ENCODE measurements at places on chromosomes 12 and 14.
A peak's percentile ranks its signal among the peaks of the same experiment; 100 is the strongest.

DNA sequence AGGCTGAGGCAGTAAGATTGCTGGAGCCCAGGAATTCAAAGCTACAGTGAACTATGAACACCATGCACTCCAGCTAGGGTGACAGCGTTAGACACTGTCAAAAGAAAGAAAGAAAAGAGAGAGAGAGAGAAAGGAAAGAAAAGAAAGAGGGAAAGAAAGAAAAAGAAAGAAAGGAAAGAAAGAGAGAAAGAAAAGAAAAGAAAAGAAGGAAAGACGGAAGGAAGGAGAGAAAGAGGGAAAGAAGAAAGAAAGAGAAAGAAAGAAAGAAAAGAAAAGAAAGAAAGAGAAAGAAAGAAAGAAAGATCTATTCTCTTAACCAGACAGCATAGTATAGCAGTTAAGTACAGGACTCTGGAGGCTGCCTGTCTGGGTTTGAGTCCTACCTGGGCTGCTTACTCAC lies 21.9 kb upstream of the DENND5B start:
- DNase-seq, result no peak

DNA sequence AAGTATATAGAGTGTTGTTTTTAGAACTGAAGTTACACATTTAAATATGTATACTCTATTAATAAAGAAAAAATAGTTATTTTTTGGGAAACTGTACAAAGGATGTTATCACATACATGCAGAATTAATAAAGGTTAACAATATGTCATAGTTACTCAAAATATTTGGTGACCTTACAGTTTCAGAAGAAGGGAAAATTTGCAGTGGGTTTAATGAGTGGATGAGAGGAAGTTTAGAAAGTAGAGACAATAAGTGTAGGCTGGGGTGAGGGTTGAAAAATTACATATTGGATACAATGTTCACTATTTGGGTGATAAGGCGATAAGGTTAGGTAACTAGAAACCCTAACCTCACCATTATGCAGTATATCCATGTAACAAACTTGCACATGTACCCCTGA lies 13.5 kb downstream of the WNK1 start:
- no peak for DNase-seq

- no peak for DNase-seq
Observed at GRCh38 chr14:104117341-104118005, 20.9 kb upstream of the KIF26A start.

DNA sequence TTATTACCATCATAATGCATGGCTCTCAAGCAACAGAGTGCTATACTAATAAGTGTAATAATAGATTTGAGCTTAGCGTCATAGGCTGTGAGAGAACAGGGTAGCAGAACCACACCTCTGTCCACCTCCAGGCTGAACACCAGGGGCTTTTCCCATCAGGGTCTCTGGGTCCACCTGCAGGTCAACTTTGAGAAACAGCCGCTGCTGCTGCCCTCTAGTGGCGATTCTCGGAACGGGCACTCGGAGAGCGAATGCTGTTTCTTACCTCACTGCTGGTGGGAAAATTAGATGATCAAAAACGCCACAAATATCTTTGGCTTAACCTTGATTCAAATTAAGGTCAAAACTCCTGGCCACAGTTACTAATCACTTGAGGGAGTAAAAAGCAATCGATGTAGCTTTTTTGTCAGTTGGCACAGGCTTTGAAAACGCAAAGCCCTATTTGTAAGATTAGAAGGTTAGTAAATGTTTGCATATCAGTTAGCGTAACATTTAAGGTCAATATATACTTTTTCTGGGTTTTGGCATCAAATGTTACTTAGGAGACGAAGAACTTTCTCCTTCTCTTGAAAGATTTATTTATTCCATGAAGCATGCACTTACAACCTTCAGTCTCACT lies 127.9 kb upstream of the TMEM132D start:
- peak; percentile 10 for DNase-seq

GRCh38 chr14:103104654-103105452 lies 10.3 kb downstream of the EXOC3L4 start:
- DNase-seq, result peak; percentile 39

DNA sequence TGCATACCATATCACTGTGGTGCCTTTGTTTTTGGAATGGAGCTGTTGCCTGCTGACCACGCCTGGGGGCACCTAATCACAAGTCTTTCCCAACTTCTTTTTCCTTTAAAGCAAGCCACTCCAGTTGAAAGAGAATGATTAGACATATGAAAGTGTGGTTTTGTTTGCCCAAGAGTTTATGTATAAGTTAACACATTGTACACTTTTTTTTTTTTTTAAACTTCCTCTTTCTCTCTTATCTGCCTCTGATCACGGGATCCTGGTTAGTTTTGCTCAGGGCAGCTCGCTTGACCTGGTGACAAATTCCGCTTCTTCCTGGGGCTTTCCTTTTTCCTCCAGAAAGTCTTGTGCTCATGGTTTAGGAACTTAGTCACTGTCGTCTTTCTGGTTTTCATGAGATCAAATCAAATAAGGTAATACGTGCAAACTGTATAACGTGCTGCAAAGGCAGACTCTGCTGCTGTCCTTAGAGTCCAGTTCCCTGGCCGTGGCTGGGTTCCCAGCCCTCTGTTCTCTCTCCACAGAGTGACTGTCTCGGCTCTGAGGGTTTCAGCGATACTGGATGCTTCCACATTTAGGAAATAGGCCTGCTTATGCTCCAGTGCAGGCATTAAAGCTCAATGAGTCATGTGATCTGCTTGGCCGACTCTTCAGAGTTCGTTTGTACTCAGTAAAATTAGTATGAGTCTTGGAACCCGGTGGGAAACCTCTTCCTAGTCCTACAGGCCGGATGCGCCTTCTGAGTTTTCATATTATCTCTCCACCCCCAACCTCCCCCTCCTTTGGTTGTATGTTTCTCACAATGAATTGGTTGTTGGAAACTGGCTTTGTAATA lies 15.2 kb downstream of the RASSF3 start:
- no peak for DNase-seq

- DNase-seq, result no peak
Observed at GRCh38 chr12:26014085-26014484, 55.6 kb downstream of the RASSF8 start.

GRCh38 chr14:72771561-72771960 lies 122.3 kb downstream of the DPF3 start:
- DNase-seq, result no peak

DNA sequence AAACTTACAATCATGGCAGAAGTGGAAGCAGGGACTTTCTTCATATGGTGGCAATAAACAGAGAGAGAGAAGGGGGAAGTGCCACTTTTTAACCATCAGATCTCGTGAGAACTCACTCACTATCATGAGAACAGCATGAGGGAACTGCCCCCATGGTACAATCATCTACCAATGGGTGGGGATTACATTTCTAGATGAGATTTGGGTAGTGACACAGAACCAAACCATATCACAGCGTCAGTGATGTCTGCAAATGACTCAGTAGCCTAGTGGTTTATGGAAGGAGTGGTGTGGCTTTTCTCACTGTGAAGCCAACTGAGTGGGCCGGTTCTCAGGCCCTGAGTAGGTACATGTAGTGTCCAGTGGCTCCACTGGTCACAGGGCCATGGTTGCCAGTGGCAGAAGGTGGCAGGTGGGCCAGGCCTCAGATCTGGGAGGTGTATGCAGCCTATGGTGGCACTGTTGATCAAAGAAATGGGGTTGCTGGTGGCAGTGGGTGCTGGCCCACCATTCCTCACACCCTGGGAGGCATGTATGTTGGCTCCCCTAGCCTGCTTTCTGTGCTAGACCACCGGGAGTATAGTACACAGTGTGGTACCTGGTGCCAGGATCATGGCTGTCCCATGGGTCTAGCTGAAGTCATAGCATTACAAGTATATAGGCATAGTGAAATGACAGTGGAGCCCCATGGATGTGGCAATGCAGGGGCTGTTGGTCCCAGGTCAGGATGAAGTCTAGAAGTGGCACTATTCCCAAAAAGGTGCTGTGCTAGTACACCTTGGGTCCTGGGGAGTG lies 191.9 kb downstream of the NUBPL start:
- no peak for DNase-seq

GRCh38 chr12:51773145-51773869 lies 75.2 kb downstream of the FIGNL2 start:
- no peak for DNase-seq

DNA sequence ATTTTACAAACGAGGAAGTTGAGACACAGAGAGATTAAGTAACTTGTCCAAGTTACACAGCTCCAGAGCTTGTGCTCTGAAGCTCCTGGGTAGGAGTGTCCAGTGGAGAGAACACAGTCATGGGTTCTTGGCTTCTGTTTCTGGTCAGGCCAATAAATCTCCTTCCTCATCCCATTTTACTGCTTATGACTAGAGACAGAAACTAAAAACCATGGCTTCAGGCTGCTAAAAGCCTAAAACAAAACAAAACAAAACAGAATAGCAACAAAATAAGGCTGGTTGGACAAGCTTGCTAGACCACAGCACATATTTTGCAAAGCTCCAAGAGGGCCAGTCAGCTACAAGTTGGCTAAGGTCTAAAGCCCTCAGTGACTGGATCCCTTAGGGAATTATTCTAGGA lies 49.8 kb downstream of the PTGER2 start:
- DNase-seq, result no peak

DNA sequence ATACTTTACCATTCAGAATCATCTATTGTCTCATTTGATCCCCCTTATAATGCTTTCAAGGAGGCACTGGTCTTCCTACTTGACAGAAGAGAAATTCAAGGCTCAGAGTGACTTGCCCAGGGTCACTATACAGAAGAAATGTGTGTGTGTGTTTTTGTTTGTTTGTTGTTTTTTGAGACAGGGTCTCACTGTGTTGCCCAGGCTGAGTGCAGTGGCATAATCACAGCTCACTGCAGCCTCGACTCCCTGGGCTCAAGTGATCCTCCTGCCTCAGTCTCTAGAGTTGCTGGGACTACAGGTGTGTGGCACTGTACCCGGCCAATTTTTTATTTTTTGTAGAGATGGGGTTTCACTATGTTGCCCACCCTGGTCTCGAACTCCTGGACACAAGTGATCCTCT lies 22.9 kb downstream of the IRF2BPL start:
- no peak for DNase-seq

- DNase-seq, result no peak
Observed at GRCh38 chr14:58643366-58643765, 5.6 kb downstream of the DACT1 start.

DNA sequence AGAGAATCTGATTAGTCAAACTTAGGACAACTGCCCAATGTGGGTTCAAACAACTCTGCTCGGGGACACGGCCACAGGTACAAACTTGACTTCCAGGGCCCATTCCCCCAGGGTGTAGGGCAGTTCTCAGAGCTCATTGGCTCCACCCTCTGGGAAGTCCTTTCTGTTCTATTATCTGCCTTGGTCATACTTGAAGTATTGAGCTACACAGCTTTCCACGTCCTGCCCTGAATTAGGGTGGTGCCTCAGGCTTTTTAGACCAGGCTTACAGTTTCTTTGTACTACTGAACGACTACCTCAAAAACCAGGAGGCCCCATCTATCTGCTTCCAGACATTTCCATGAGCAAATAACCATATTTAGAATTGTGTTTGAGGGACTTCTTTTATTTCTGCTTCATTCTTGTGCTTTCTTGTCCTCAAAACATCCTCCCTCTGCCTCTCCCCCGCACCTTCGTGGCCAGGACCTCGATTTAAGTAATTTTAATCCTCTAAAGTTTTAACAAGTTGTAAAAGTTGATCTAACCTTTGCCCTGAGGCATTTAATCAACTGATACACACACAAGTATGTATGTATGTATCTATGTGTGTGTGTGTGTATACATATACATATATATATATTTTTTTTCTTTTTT lies 281.7 kb upstream of the AMIGO2 start:
- DNase-seq, result no peak

DNA sequence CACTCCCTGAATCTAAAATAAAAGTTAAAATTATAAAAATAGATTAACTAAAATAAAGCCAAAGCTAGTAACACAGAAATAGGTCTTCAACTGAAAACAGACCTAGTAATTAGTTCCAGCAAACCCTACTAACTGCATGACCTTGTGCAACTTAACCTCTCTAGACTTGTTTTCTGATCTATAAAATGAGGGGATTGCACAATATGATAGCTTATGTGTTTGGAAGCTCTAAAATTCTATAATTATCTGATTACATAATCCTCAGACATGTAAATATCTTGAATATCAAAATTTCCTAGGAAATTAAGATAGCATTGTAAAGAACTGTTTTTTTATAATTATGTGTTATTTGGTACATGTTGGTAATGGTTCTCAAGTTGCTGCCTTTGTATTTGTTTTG lies 144.1 kb upstream of the GRIP1 start:
- no peak for DNase-seq

GRCh38 chr12:130839770-130840404 lies 837 bp upstream of the STX2 start:
- no peak for DNase-seq

DNA sequence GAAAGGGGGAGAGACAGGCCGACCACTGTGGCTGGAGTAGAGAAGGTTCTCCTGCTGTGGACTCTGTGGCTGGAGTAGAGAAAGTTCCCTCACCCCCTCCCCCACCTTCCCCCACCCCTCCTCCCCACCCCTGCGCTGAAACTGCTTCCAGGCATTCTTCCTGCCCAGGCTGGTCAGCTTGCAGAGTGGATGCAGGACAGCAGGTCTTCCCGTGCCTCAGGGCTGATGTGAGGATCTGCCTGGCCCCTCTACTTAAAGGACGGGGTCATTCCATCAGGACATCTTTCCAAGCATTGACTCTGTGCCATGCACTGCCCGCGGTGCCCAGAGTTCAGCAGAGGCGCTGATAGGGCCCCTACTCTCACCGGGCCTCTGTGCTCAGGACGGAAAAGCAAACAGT lies 13.2 kb upstream of the RIMBP2 start:
- no peak for DNase-seq

DNA sequence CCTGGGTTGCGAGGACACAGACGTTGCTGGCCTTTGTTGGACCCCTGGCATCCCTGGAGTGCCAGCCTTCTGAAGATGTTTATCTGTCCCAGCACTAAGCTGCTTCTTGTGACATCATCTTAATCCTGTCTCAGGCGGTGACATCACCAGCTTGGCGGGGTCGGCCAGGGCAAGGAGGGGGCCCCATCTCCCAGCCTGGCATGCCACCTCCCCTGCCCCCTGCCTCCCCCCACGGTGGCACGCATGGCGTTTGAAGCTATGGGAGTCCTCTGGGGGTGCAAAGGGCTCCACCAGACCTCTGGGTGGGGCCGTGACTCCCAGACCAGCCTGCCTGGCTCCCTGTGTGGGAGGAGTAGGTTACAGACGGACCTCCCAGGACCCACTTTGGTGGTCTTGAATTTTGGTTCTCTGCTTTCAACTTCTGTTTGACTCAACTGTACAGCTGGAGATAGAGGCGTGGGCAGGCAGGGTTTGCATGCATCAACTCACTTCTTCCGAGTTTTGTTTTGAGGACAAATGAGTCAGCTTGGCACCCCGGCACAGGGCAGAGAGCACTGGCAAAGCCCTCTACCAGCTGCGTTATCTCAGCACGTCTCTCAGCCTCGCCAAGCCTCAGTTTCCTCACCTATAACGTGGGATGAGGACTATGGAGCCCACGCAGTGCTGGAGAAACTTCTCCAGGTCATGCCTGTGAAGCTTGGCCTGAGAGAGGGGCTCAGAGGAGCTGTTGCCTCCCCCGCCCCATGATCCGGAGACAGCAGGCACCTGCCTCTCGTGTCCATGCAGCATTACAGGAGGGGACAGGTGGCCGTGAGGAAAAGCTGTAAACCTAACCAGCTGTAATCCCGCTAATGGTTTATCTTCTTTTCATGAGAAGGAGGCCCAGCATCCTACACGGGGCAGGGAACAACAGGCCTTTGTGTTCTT lies 38.8 kb upstream of the EML1 start:
- no peak for DNase-seq

- no peak for DNase-seq
Observed at GRCh38 chr12:84704856-84705255, 207.7 kb downstream of the SLC6A15 start.

GRCh38 chr12:56864318-56864717 lies 69.9 kb downstream of the SDR9C7 start:
- DNase-seq, result no peak
